ENCODE measurements at places on chromosomes 11 and 22.
A peak's percentile ranks its signal among the peaks of the same experiment; 100 is the strongest.

DNA sequence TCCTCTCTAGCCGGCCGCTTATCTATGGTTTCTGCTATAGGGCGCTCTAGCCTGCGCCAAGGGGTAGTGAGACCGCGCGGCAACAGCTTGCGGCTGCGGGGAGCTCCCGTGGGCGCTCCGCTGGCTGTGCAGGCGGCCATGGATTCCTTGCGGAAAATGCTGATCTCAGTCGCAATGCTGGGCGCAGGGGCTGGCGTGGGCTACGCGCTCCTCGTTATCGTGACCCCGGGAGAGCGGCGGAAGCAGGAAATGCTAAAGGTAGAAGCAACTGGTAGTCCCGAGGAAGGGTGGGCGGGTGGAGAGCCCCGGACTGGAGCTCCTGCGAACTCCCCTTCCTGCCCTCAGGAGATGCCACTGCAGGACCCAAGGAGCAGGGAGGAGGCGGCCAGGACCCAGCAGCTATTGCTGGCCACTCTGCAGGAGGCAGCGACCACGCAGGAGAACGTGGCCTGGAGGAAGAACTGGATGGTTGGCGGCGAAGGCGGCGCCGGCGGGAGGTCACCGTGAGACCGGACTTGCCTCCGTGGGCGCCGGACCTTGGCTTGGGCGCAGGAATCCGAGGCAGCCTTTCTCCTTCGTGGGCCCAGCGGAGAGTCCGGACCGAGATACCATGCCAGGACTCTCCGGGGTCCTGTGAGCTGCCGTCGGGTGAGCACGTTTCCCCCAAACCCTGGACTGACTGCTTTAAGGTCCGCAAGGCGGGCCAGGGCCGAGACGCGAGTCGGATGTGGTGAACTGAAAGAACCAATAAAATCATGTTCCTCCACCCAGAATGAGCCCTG lies at the start of the genes LBHD1 and UQCC3:
Gene LBHD1, minus strand, starts transcription at position 660 of the 782 bp plus-strand sequence. CDS start 2,236 bp downstream, outside the sequence.
Gene UQCC3, plus strand, starts transcription at position 66 of the 782 bp plus-strand sequence. Its CDS starts 73 bp downstream, at position 139.
- peak; percentile 72 for DNase-seq

DNA sequence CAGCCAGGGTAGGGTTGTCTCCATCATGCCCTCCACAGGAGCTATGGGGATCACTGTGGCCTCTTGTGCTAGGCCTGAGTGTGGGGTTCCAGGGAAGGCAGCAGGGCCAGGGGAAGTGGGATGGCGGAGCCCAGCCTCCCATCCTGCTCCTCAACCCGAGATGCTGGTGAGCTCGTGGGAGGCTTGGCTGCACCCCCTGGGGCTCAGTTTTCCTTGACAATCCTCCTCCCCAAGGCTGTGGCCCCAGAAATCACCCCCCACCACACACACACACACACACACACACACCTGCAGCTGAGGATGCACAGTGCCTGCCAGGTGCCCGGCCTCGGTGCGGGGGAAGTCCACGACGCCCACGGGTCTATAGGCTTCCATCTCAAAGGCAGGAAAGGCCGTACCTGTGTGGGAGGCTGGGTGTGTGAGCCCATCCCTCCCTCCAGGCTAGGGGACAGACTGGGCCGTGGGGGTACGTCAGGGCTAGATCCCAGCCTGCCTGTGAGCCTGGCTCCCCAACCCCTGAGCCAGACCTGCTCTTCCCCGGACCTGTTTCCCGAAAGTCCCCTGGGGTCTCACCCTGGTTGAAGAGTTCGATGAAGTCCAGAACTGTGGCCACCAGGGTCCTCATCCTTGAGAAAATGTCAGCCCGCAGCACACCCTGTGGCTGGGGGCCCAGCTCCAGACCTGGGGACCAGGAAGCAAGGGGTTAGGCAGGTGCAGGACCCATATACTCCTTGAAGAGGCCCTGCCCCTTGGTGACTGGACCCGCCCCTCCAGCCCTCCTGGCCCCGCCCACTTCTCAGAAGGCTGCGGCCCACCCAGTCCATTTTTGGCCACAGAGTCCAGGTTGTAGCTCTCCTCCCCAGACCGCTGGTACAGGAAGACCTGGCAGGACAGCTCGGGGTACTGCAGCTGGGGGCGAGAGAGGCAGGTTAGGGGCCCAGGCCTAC lies 5.2 kb upstream of the TBX10 start:
- DNase-seq: no peak

DNA sequence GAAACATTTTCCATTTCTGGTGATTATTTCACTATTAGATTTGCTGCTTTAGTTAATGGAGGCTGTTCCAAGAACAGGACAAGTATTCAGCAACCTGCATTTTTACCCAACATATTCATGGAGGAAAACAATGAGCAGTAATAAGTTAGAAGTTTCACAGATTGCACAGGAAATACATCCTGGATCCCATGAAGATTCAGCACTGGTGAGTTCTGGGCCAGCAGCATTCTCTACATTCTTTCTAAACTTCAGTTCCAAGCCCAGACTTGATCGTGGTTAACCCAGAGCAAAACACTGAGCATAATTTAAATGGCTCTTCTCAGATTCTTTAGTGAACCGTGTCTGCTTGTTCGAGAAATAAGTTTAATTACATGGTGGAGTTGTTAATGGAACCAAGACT lies 3.8 kb downstream of the FJX1 start:
- no peak for DNase-seq

DNA sequence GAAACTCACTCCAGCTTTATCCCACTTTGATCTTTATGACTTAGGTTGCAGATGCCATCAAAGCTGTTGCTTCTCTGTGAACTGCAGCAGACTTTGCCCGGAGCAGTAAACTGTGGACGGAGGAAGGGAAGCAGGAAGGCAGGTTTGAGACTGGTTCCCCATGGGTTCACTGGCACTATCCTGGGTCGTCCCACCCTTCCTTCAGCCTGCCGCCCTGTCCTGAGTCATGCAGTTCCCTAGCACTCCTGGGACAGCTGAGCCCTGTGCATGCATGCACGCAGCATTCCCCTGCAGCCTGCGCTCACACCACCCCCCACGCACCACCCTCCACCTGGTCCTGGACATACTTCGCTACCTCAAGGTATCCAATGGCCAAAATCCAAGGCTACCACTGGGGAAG lies 23.5 kb upstream of the P2RY2 start:
- DNase-seq: no peak

- no peak for DNase-seq
These were observed 44.0 kb downstream of the PPP6R3 start for GRCh38 chr11:68504432-68505066.

- DNase-seq: no peak
These were observed 323.7 kb downstream of the LUZP2 start for GRCh38 chr11:24820541-24820940.

DNA sequence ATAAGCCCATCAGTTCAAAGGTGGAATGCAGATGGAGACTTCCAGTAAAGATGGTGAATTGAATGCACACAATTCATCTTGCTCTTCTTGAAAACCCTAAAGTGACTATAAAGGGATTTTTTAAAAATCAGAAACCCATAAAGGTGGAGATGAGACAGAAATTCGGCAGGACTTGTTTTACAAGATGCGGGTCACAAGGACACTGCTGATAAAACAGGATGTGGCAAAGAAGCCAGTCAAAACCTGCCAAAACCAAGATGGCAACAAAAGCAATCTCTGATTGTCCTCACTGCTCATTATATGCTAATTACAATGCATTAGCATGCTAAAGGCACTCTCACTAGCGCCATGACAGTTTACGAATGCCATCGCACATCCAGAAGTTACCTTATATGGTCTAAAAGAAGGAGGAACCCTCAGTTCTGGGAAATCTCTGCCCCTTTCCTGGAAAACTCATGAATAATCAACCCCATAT lies 137.1 kb downstream of the NECTIN1 start:
- DNase-seq: no peak

- DNase-seq: no peak
These were observed 172.6 kb downstream of the SHANK2 start for GRCh38 chr11:71079795-71080194.

DNA sequence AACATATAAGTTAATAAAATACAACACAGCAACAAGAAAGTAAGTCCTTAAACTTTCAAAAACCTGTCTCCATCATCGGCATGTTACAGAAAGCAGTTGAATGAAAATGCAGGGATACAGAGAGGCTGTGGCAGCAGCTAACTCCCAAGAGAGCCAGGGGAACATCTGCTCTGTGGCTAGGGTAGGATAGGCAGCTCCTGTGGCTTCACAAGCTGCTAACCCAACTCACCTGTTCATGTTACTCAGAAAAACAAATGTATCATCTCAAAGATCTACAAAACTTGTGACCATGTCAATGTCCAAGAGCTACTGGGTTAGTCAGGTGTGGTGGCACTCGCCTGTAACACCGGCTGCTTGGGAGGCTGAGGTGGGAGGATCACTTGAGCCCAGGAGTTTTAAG lies 15.2 kb upstream of the PLAAT3 start:
- DNase-seq: no peak

GRCh38 chr11:128551611-128552335 lies 35.6 kb downstream of the ETS1 start:
- DNase-seq: no peak

- no peak for DNase-seq
These were observed 90.8 kb upstream of the ALKBH3 start for GRCh38 chr11:43789700-43790443.

GRCh38 chr11:109708184-109708583 lies 286.2 kb downstream of the C11orf87 start:
- DNase-seq: no peak

- no peak for DNase-seq
These were observed 37.3 kb upstream of the TOP3B start for GRCh38 chr22:22019659-22020424.

- no peak for DNase-seq
These were observed 17.2 kb downstream of the POU2AF1 start for GRCh38 chr11:111361874-111362273.
